ENCODE measurements at places on chromosomes 16 and 17.

- peak; percentile 28 for DNase-seq
Observed at GRCh38 chr16:81136390-81137335, 40.5 kb upstream of the GCSH start.

- DNase-seq, result no peak
Observed at GRCh38 chr17:72530454-72530853, 409.6 kb downstream of the SOX9 start.

- DNase-seq, result no peak
Observed at GRCh38 chr17:71330099-71330375, 790.8 kb upstream of the SOX9 start.

DNA sequence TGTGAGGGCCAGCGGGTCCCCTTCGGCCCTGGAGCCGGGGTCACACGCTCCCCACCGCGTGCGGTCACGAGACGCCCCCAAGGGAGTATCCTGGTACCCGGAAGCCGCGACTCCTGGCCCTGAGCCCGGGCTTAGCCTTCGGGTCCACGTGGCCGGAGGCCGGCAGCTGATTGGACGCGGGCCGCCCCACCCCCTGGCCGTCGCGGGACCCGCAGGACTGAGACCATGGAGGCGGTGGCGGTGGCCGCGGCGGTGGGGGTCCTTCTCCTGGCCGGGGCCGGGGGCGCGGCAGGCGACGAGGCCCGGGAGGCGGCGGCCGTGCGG is at the start of gene NAGLU:
NAGLU (plus strand) TSS at position 194 of the 324 bp plus-strand sequence; CDS start at position 226, 32 bp downstream.
- peak; percentile 80 for DNase-seq

DNA sequence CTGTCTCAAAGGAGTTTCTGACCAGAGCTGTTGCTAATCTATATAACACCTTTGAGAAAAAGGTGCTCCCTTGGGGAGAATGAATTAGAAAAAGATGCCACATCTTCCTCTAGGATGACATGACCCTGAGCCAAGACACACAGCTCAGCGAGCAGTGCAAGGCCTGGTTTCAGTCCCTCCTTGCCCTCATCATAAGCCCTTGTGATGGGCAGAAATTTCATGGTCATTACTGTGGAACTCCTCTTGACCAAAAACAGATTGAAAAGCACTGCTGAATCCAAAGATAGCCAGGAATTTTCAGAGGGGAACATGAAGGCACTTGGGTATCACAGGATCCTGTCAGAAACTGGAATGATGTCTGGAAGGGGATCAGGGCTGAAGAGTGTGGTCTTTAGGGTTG is 74.1 kb upstream of the IRX6 start:
- DNase-seq, result no peak

GRCh38 chr17:60601447-60602384 is 1.7 kb downstream of the PPM1D start:
- peak; percentile 78 for DNase-seq

- DNase-seq, result no peak
Observed at GRCh38 chr16:67942200-67942509, 1.8 kb downstream of the LCAT start.

DNA sequence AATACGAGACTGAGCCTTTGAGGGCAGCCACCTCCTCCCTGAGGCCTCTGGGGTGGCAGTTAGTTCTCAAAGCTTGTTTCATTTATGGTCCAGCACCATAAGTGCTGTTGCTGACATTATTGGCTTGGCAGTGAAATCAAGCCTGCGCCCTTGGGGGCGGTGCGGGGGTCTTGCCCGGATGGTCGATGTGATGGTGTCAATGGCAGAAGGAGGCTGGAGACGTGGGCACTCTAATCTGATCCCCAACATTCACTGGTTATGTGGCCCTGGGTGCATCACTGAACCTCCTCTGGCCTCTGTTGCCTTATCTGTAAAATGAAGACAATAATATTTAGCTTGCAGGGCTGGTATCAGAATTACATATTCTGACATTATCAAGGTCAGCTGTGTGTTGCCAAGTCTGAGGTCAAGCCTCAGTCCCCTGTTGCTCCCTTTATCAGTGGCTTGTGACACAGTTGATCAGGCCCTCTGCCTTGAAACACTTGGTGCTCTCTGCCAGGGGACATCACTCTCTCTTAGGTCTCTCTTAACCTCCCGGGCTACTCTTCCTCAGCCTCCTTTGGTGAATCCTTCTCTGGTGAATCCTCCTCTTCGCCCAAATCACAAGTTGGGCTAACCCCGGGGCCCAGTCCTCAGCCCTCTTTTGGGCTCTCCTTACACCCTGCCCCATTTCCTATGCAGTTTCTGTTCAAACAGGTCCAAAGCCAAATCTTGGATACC is 11.8 kb upstream of the TMEM220 start:
- no peak for DNase-seq

DNA sequence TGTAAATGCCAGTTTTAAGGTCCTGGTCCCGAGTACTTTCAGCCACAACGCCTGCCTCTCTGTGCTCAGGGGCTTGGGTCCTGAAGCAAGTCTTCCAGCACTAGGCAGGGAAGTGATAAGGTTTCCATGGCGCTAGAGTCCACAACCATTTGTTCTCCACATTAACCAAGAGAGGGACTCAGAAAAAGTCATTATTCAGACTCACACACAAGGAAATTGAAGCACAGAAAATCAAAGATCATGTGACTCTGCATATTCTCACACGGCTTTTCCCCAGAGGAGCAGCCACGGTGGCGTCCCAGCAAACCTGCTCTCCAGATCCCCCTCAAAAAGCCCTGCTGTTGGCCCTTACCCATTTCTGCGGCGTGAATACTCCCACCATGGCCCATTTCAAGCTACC is 9.7 kb downstream of the ENPP7 start:
- DNase-seq, result no peak

DNA sequence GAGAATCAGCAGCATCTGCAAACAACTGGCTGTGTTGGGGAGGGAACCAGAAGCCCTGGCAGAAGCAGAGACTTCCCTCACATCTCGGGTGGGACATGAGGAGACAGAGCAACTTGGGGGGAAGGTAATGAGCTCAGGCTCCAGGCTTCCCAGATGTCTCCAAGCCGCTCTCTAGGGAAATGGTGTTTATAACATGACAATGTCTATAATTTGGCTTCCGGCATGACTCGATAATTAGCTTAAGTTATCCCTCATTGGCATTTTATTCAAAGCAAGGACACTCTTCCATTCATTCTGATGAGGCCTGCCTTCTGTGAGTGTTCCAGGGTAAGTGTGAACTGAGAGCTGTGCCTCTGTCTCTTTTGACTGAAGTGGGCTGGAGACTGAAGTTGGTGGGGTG is 14.7 kb upstream of the MLLT6 start:
- DNase-seq, result no peak

- DNase-seq, result no peak
Observed at GRCh38 chr17:69061721-69062556, 1.2 kb upstream of the ABCA9 start.

GRCh38 chr16:35506898-35507194 is 2047.4 kb downstream of the TP53TG3F start:
- DNase-seq, result no peak

DNA sequence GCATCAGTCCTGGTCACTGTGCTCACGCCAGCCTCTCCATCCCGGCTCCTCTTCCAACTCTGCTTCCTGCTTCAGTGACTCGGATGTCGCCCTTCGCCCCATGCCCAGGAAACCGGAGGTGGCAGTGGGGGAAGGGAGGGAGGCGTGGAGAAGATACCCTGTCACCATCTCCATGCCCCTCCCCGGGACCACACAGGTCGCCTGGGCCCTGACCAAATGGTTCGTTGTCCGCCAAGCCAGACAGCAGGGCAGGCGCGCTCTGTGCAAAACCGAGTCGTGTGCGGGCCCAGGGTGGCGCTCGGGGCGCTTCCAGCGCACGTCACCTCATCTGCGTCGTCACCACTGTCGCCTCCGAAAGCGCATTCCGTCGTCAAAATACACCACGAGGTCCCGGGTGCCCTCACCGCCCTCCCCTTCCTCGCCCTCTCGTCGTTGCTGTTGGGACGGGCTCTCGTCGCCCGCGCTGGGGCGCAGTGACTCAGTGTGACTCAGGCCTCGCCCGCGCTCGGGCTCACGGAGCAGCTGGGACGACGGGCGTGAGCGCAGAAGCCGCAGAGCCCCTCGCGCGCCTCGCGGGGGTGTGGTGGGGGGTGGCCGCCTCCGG is 39.2 kb downstream of the ZNF778 start:
- no peak for DNase-seq

GRCh38 chr17:58487589-58488427 is at the start of gene HSF5:
HSF5 (minus strand) TSS chr17:58488408; CDS start chr17:58488274, 134 bp downstream.
- DNase-seq, result peak; percentile 33

GRCh38 chr17:50020841-50021599 is 26.0 kb upstream of the DLX3 start:
- DNase-seq, result no peak

- DNase-seq, result no peak
Observed at GRCh38 chr16:89153848-89154271, 17.7 kb upstream of the CDH15 start.

- DNase-seq, result no peak
Observed at GRCh38 chr16:88316151-88316550, 66.6 kb upstream of the ZNF469 start.

- no peak for DNase-seq
Observed at GRCh38 chr16:21224800-21225199, 8.7 kb upstream of the ANKS4B start.

- no peak for DNase-seq
Observed at GRCh38 chr16:81442220-81442915, 2.2 kb upstream of the CMIP start.

Data from right renal pelvis (tissue), 4 donors.